ENCODE measurements at places on chromosomes 12 and 14. TPM values are rescaled to one million over a fixed set of nuclear protein-coding genes. Genes with fewer than 3 reads are reported as not detected.

The SLC17A8 gene
- 0.11 TPM for total RNA-seq

The APOLD1 gene
- 0.71 TPM for total RNA-seq

The TPH2 gene
- 0.90 TPM for total RNA-seq

The KRT2 gene
- not detected for total RNA-seq

The HOXC12 gene
- not detected for total RNA-seq

The KRT86 gene
- total RNA-seq: 0.15 TPM

The EFS gene
- 27.8 TPM for total RNA-seq

The FBLN5 gene
- 3.5 TPM for total RNA-seq

The FAM186B gene
- total RNA-seq: 0.21 TPM

The GYS2 gene
- total RNA-seq: not detected

Data from H1 (cell line).